Suppressor macrophage treated with lipopolysaccharide for 4 hours (primary cell): ENCODE measurements at places on chromosomes 4 and X.

GRCh38 chr4:85370400-85371032, 104.4 kb upstream of the ARHGAP24 start:
- DNase-seq: peak; percentile 40

DNA sequence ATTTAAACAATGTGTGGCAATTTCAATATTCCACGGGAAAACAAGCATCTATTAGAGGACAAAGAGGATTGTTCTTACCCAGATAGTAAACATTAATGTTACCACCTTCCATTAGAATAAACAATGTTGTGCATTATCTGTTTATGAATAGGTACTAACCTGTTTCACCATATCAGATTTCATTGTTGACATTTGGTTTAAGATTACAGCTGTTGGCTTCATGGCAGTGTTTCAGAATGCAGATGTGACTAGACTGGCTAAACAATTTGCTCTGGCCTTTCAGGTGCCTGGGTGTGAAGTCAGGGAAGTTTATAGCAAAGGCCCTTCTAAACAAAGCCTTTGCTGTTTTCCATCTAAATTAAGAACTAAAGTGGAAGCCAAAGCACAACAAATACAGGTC, 464.7 kb upstream of the FAM47C start:
- DNase-seq: no peak

DNA sequence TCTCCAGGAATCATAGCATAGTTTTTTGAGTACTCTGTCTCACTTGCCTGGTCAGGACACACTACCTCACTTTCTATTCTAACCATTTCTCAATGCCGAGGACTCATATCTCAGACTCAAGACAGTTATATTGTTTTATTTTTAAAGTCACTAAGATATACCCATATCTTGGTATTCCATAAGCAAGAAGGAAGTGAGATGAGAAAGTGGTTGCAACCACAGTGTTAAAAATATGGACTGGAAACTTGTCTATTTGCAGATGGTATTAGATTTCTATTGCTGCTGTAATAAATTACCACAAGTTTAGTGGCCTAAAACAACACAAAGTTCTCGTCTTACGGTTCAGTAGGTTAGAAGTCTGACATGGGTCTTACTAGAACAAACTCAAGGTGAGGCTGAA, 344.8 kb upstream of the MAGEB2 start:
- no peak for DNase-seq

- DNase-seq: no peak
Measured at GRCh38 chrX:134753718-134754008, 95.4 kb upstream of the PLAC1 start.

- no peak for DNase-seq
Measured at GRCh38 chr4:7294176-7294756, 101.9 kb downstream of the SORCS2 start.

- no peak for DNase-seq
Measured at GRCh38 chrX:100449696-100450608, 39.9 kb upstream of the PCDH19 start.

DNA sequence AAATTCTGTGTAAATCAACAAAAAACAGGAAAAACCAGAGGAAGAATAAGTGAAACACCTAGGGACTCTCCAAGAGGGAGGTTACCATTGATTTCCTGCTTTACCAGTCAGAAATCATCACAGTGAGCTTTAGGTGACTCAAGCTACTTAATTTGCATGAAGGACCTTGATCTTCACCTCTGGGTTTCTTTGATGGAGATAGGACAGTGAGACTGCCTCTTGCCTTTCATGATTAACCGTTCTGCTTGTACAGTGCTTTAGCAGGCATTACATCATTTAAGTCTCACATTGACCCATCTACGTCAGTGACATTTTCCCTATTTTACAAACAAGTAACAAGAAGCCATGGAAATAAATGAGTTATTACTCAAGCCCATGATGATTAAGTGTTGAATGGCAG, 3.4 kb upstream of the GK start:
- peak; percentile 82 for DNase-seq

DNA sequence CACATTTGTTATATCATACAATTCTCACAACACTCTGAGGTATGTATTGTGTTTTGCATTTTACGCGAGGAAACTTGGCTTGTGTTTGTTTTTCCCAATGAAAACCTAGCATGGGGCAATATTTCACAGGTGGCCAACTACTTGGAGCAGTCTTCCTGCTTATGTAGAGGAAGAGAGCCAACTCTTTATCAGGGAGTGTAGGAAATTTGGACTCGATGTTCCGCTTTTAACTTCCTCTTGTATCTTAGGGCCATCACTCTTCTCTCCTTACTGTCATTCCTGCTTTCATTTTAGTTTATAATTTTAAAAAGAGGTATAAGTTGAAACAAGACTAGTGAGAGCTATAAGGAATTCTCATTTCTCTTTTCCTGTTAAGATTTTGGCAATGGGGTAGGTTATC, 107.7 kb upstream of the RPS6KA3 start:
- peak; percentile 39 for DNase-seq

DNA sequence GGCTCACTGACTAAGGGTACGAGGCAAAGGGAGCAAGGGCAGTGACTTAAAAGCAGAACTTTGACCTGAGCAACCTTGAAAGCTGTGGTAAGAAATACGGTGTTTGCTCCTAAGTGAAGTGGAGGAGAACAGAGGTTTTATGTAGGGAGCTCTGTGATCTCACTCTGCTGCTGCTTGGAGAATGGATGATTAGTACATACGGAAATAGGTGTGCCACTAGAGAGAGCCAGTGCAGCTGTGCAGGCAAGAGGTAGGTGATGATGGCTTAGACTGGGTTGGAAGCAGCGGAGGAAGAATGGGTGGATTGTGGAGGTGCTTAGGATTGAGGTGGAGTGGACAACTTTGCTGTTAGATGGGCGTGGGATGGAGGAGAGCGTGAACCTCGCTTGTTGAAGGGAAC, 85.0 kb downstream of the FAM193A start:
- no peak for DNase-seq

DNA sequence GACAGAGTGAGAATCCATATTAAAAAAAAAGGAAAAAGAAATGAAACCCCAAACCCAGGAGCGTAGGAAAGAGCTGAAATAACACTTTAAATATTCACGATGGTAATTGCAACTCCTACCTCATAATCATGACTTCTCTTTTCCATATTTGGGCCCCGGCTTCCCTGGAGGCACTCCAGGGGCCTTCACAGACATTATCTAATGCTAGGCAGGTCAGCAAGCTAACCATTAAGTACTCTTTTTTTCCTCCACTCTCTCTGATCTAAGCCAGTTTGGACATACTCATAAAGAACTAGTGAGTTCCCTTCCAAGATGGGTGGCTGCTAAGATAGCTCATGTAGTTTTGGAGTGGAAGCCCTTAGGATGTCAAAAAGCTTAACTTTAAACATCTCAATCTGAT, 83.2 kb downstream of the SH3KBP1 start:
- no peak for DNase-seq

GRCh38 chr4:106337916-106338315, 21.6 kb downstream of the AIMP1 start:
- no peak for DNase-seq

- no peak for DNase-seq
Measured at GRCh38 chrX:16765594-16765993, 20.7 kb upstream of the TXLNG start.

DNA sequence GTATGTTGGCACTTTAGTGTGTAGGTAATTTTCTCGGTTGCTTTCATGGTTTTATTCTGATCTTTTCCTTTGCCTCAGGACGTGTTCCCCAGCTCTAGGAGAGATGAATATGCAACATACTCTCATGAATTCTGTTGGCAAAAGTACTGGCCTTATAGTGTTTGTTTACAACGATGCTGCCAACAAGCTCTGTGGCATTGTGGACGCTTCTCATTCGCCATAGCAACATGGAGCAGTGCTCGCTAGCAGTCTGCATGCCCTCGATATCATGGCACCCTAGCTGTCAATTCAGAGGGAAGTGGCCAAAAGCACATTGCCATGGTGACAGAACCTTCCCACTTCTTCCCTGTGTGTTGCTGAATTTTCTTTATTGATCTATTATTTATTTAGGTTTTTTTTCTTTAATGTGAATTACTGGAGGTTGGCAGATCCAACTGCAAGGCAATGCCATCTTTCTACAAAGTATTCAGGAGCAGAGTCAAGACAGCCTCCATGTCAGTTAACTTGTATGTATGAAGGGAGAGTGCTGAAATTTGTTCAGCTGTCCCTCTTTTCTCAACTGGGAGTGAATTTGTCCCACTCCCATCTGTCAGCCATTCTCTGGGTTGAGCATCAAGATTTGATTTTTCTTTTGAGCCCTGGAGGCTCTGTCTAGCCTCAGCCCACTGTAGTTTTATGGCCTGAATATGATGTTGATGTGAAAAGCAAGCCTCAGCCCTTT, 224.9 kb upstream of the VCX3A start:
- no peak for DNase-seq

DNA sequence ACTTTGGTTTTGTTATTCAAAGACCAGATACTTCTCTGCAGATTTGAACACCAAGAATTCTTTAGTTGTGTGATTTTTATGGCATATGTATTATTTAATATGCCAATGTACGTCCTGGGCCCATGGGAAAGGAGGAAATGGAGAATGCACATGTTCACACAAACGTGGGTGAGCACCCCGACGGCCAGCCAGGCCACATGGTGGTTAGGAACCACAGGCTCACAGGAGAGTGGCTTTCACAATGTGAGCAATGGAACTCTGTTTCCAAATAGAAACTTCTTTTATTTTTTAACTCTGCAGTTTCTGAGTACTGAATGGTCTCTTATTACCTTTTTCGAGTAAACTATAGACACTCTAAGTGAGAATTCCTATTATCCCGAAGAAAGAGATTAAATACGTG, 58.0 kb upstream of the UNC5C start:
- peak; percentile 24 for DNase-seq

DNA sequence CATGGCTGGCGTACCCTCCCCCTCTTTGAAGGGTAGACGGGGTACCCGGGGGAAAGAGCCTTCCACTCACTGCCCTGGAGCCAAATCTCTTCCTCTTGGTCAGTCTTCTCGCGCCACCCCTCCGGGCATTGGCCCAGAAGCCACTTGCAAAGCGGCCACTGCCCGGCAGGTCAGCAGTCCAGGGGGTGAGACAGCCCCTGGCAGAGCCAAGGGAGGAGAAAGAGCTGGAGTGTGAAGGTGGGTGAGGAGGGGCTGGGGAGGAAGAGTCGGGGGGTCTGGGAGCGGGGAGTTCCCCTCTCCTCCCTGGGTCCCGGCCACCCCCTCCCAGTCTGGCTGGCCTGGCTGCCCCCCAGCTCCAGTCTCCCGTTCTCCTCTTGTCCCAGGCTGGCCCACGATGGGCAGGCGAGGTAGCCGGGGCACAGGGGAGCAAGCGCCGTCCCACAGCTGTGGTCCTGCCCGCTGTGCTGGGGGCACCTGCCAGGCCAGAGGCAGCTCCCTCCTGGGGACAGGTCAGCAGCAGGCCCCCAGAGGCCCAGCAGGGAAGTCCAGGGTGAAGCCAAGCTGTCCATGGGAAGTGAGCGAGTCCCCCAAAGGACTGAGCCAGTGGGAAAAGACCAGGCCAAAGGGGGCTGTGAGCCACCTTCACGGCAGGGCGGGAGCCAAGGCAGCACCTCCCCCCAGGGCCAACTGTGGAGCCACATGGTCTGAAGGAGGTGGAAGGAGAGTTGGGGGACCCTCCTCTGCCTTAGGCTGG, 21.6 kb upstream of the DUSP9 start:
- no peak for DNase-seq

GRCh38 chr4:76279462-76279861, 27.1 kb upstream of the STBD1 start:
- no peak for DNase-seq

DNA sequence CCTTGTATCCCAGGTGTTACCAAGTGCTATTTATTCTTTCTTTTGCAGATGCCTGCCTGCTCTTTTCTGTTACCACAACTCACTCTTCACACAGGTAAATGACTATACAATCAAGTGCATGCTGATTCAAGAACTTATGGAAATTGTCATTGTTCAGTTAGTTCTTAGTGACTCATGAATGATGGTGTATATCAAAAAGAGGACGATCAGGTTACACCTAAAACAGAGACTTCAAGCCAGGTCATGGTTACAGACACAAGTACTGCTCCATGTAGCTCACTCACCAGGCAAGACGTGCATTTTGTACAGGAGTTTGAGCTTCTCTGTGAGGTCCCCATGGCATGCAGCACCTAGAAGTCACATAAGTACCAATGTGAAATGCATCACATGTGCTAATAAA, 59.3 kb upstream of the UCP1 start:
- no peak for DNase-seq

- DNase-seq: no peak
Measured at GRCh38 chr4:27305246-27305645, 444.6 kb downstream of the STIM2 start.

DNA sequence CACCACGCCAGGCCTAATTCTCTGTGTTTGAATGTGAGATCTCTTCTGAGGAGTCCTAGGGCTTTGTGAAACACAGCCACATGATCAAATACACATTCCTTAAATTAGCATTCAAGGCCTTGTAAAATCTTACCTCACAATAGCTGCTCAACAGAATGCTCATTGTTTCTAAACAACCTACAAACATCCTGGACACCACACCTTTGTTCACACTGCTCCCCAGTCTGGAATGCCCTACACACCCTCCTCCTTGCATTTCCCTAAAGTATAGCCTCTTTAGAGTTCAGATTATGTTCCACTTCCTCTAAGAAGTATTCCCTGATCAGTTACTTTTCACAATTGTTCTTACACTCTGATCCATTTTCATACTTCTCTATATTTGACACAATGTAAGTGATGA, 110.6 kb downstream of the AGTR2 start:
- DNase-seq: no peak

- DNase-seq: no peak
Measured at GRCh38 chr4:101865501-101866062, 75.1 kb downstream of the BANK1 start.

DNA sequence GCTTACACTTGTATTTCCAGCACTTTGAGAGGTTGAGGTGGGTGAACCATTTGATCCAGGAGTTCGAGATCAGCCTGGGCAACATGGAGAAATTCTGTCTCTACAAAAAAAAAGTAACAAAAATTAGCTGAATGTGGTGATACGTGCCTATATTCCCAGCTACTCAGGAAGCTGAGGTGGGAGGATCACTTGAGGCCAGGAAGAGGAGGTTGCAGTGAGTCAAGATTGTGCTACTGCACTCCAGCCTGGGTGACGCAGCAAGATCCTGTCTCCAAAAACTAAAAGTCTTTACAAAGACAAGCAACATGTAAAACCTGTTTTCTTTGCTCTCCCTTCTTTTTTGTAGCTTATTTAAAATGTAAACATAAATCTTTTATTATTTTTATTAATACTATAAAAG, 1156.1 kb downstream of the FAT4 start:
- no peak for DNase-seq

GRCh38 chr4:162274354-162274753, 110.6 kb upstream of the FSTL5 start:
- DNase-seq: peak; percentile 71

GRCh38 chr4:21544955-21545354, 403.6 kb downstream of the KCNIP4 start:
- DNase-seq: no peak

DNA sequence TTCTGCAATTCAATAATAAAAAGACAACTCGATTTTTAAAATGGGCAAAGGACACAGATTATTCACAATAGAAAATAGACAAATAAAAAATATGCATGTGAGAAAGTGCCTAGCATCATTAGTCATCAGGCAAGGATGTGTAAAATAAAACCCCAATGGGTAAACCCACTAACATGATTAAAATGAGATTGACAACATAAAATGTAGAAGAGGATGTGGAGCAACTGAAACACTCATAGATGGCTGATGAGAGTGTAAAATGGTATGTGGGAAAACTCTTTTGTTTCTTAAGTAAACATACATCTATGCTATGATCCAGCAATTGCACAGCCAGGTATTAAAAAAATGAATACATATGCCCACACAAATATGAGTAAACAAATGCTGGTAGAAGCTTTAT, 177.6 kb downstream of the IQCM start:
- no peak for DNase-seq

GRCh38 chr4:88035292-88035691, 27.9 kb downstream of the PKD2 start:
- DNase-seq: no peak
